ENCODE measurements at places on chromosomes 13 and 19.

GRCh38 chr19:2659856-2660432 is 42.5 kb downstream of the GNG7 start:
- no peak for DNase-seq

- no peak for DNase-seq
These were observed 93.7 kb upstream of the SGCG start for GRCh38 chr13:23086968-23087623.

GRCh38 chr19:15529774-15530372 is 21.5 kb downstream of the CYP4F22 start:
- DNase-seq: no peak

DNA sequence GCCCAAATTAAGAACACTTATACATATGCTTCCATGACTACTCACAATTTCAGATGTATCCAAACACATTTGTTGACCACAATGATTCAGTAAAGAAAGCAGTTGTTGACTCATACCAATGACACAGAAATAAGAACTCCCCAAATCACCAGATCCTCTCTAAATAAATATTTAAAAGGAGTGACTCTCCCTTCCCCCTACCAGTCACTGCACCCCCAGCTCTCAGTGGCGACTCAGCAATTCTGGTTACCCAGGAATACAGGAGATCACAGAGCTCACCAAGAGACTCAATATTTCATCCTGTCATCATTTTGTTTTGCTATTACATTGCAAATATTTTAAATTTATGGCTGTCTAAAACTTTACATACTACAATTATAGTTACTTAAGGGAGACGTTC is 131.5 kb downstream of the RGCC start:
- no peak for DNase-seq

- no peak for DNase-seq
These were observed at the start of gene ATP8A2 for GRCh38 chr13:25371875-25372283. TSS of gene ATP8A2 (plus strand) at chr13:25371974. CDS start at chr13:25372213, 239 bp downstream.

GRCh38 chr19:17599780-17600179 is 44.3 kb downstream of the COLGALT1 start:
- no peak for DNase-seq

- DNase-seq: no peak
These were observed 163.1 kb upstream of the TSHZ3 start for GRCh38 chr19:31512181-31512970.

Data from T-helper 1 cell (primary cell).